Frontal cortex (tissue), 4 donors: ENCODE measurements at places on chromosomes 4 and X. TPM values are rescaled to one million over a fixed set of nuclear protein-coding genes. Genes with fewer than 3 reads are reported as not detected.

GRCh38 chr4:56130606-56131155 lies 181.9 kb downstream of the CEP135 start:
- no peak for DNase-seq

GRCh38 chr4:98334461-98334860 lies 73.3 kb downstream of the RAP1GDS1 start:
- no peak for DNase-seq

GRCh38 chr4:142683503-142683902 lies 162.6 kb downstream of the INPP4B start:
- no peak for DNase-seq

GRCh38 chrX:10246297-10246696 lies 89.5 kb downstream of the CLCN4 start:
- DNase-seq, result no peak

DNA sequence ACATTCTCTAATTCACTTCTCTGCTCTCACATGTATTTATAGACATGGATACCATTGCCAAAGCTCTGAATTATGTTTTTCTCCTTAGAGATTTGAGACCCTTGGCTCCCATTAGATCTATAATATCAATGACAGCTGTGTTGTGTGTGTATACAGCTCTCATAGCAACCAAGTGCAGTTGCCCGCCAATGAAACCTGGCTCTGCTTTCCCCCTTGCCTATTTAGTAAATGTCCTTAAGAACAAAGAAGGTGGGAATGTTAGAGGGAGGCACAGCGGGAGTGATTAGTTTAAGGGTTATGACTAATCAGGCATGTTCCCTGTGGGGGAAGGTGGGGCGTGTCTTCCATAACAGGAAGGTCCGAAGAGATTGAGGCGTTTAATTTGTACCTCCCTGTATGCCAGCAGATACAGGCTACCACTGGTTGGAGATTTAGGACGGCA lies 100.5 kb upstream of the TBC1D9 start:
- no peak for DNase-seq

DNA sequence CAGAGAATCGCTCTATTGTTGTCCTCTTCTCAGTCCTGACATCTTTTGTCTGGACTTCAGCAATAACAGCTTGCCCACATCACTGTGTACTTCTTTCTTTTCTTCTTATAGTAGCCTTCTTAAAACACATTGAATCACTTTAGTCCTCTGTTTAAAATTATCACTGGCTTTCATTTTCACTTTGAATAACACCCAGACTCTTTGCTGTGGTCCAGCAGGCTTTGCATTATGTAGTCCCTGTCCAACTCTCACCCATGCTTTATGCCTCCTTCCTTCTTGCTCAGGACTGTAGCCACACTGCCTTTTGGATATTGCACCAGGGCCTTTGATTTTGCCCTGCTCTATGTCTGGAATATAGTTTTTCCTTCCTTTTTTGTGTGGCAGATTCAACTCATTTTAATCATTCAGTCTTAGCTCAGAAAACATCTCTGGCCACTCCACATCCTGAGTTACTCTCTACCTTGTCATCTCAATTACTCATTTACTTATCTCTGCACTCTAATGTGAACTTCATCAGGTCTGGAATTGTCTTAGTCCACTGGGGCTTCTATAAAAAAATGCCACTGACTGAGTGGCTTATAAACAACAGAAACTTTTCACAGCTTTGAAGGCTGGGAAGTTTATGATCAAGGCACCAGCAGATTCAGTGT lies 168.2 kb downstream of the C4orf33 start:
- DNase-seq, result no peak

- no peak for DNase-seq
These were observed 252.6 kb downstream of the ANK2 start for GRCh38 chr4:113302051-113302450.

DNA sequence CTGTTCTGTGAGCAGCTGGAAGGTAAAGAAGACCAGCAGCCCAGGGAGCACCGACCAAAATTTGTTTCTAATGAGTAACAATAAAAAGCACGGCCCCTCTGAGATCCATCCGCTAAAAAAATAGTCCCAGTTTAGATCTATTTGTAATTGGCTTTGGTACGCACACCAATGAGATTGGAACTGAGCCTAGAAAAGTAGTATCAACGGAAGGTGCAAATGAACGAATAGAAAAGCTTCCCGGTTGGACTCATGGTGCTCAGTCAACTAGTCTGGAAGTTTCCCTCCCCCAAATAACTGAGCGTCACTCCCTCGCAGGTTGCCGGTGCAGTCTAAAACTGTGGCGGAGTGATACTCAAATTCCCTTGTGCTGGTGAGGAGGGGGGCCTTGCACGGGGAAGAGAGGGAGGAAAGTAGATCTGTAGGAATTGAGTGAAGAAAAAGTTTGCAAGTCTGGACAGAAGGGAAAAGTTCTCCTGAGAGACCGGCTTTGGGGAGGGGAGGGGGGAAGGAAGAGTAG lies at the start of gene COL4A5:
TSS of gene COL4A5 (plus strand) at position 413 of the 517 bp plus-strand sequence. CDS start 288 bp downstream, outside the sequence.
- DNase-seq, result no peak

- DNase-seq, result no peak
These were observed 349.2 kb upstream of the MAD2L1 start for GRCh38 chr4:120415896-120416295.

GRCh38 chrX:154458954-154459778 lies 1.1 kb downstream of the PLXNA3 start:
- no peak for DNase-seq

DNA sequence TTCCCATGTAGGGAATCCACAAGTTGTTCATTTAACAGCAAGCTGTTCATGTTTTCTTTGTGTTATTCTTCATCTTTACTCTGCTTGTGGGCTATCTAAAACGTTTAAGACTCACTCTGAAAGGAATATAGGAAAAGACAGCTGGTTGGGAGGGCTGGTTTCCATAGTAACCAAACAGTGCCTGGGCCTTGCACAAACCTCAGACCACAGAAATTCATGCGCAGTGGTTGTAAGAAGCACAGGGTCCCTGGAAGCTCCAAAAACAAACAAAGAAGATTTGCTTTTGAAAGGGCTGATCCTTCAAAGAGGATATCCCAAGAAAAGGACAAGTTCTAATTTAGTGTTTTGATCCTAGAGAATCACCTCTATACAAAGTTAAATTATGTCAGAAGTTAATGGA lies 7.8 kb downstream of the SERTM2 start:
- DNase-seq, result no peak

DNA sequence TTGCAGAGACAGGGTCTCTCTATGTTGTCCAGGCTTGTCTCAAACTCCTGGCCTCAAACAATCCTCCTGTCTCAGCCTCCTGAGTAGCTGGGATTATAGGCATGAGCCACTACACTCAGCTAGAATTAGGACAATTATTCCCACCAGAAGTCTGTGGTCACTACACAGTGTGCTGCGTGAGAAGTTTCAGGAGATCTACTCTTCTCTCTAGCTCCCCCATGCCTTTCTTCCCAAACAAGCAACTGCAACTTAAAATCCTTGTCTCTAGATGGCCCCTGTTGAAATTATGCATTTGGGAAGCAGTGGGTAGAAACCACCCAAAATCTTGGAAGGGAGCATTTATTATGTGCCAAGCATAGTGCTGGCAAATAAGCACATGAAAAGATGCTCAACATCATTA lies 21.1 kb upstream of the MAP7D3 start:
- no peak for DNase-seq

DCAF12L1 gene
- 0.41 TPM for total RNA-seq

RTL3 gene
- not detected for total RNA-seq

BANK1 gene
- under 0.01 TPM for total RNA-seq

TRMT44 gene
- 11.8 TPM for total RNA-seq

DHRSX gene
- 23.2 TPM for total RNA-seq

KLHL4 gene
- 31.4 TPM for total RNA-seq
